ENCODE measurements at places on chromosomes 16 and 17.

GRCh38 chr17:2123375-2124251 lies 68.7 kb downstream of the HIC1 start:
- no peak for DNase-seq

DNA sequence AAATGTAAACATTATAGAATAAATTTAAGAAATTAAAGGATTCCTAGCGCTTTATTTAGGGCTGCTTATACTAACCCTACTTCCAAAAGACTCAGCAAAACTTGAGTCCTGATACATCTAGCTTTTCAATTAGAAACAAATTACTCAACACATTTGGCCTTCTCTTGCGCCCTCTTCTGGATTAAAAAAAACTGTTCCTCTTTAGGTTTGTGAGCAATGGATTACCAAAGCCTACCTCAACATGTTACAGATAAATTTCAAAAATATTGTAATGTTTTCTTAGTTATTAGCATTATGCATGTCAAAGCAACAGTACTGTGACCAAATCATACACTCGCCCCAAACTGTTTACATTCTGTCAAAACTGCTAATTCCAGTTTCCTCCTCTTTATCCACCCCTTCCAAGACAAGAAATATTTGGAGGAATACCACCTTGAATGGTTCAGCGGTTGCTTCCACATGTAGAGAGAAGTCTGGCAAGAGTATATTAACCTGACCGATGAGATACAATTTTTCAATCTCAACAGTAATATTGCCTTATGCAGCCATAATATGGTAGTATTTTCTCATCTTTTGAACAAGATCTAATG lies 2.7 kb downstream of the NUFIP2 start:
- no peak for DNase-seq

DNA sequence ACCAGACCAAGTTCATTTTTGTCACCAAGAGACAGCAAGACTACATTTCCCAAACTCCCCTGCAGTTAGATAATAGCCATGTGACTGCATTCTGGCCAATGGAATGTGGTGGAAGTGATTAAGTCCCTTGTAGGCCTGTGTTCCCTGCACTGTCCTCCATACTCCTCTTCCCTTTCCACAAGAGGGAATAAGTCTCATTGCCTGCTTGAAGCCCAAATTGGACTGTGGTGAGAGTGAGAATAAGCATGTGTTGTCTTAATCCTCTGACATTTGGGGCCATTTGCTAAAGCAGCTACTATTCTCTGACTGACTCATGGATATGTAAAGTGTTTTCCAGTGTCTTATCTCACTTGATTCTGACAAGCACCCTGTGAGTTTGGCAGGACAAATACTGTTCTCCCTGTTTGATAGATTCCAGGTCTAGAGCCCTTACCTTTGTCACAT lies 20.7 kb downstream of the PIK3R6 start:
- no peak for DNase-seq

DNA sequence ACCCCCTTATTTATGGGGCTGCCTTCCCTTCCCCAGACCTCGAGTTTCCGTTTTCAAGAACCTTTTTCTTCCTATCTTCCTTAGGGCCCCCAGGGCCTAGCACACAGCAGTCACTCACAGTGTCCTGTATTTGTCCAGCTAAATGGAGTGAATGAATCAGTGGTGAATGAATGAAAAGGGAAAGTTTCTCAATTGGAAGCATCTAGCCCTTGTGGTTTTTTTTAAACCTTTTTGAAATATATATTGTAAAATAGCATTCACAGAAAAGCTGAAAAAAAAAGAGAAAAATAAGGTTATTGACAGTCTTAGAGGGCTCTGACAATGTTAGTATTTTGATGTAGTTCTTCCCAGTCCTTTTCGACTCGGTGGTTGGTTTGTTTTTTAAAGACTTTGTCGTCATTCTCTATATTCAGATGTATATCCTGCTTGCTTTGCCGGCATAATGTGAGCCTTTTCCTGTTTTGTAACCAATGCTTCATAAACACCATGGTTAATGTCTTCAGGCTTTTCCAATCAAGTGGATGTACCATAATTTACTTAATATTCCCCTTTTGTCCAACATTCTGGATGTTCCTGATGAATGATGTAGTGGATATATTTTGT lies 45.3 kb downstream of the RAI1 start:
- no peak for DNase-seq

- DNase-seq: no peak
Measured at GRCh38 chr17:2180768-2181167, 122.8 kb downstream of the SMG6 start.

DNA sequence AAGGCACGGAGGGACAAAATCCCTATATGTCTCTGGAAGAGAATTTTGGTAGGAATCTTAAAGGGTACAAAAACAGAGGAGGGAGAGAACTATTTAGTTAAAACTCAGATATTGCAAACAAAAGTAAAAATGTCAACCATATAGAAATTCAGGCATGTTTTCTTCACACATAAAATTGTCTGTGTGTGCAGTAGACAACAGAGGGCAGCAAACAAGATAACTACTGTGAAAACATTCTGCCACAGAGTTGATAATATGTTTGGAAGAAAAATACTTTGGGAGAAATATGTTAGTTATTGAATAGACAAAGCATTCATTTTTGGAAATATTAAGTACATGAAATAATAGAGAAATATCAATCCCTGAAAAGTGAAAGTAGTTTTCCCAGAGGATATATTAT lies 56.2 kb downstream of the SNX11 start:
- DNase-seq: no peak

GRCh38 chr16:11224096-11224893 lies 31.7 kb downstream of the SOCS1 start:
- DNase-seq: no peak

DNA sequence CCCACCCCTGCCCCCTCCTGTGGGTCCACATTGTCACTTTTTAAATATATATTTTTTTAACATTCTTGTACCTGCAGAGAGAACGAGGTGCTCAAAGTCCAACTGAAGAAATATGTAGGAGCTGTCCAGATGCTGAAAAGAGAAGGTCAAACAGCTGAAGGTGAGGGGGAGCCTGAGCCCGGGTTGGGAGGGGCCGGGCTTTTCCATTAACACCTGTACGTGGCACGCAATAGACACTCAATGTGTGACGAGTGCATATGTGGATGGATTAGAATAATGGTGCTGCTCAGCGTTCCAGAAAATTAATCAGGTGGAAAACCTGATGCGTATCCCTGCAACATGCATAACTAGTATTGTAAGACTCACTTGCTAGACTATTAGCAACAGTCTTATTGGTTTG lies 223.0 kb downstream of the SNX29 start:
- no peak for DNase-seq

GRCh38 chr16:3356118-3356517 lies 429 bp downstream of the OR2C1 start:
- no peak for DNase-seq

DNA sequence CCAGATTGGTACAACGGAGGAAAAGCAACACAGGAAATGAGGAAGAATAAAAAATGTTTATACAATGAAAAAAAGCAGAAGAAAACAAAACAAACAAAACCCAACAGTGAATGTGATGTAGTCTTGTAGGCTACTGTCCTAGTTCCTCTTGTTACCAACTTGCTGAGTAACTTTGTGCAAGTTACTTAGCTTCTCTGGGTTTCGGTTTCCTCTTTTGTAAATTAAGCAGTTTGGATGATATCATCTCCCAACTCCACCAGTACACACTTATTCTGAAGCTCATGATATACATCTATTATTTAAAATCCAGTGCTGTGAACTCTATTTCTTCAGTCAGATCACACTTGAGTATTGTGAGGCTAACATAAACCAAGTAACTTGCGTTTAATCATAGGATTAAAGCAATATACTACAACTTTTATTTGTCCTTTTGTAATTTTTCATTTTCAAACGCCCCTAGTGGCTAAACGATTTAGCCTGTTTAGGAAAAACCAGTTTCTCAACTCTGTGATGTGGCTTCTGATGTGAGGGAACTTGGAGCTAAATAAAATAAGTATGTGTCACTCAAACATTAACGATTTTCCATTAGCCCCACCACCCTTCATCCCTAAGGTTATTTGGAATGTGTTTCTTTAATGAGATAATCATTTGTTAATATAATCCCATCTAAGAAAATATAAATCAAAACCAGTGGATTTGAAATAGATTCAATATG lies 1.4 kb upstream of the UNK start:
- DNase-seq: no peak

- no peak for DNase-seq
Measured at GRCh38 chr17:66322764-66323163, 20.4 kb downstream of the PRKCA start.

DNA sequence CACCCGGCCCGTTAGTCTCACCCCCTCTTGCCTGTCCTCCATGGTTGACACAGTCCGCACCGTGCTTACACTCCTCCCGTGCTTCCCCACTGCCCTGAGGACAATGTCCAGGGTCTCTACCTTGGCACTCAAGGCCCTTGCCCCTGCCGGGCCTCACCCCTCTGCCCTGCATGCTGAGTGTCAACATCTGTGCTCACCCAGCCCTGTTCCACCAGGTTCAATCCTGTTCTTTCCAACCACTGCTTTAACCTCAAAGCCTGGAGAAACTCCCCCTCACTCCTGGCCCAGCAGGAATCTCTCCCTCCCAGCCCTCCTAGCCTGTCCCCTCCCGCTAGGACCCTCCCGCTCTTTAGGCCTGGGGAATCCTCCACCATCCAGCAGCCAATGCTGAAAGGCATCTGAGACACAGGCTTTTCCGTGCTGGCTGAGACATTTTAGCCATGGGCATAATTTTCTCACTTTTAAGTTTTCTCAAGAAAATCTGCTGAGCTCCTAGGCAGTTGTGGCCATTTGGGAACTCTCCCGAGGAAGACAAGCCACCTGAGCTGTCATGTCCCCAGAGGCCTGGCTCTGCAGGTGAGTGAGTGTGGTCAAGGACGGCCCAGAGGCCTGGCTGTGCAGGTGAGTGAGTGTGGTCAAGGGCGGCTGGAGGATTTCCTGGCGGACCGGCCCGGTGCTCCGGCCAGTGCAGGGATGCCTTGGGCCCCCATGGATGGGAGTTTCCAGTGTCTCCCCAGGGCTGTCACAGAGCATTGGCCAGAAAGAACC lies 10.8 kb upstream of the P2RX1 start:
- no peak for DNase-seq

- DNase-seq: no peak
Measured at GRCh38 chr17:7560172-7561027, 1.3 kb upstream of the SENP3 start.

DNA sequence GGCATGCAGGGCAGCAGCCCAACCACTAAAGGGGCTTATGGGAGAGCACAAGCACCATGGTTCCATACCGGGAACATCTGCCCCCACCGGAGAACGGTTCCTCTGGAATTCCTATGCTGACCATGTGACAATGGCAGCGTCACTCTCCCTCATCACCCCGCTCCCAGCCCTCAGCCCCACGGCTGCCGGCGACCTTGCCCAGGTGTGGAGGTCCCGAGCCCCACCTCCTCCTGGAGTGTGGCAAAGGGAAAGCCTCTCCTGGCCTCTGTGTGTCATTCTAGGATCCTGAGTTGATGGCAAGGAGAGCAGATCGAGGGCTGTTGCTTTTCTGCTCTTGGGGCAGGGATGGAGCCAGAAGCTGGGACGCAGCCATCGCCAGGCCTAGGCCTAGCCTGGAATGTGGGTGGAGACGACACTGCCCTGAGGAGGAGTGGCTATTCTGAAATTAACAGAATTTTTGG lies 17.8 kb upstream of the RNPS1 start:
- no peak for DNase-seq

- DNase-seq: peak; percentile 53
Measured at GRCh38 chr16:88455610-88456355, 2.7 kb downstream of the ZFPM1 start.

GRCh38 chr16:3214904-3215600 lies 19.9 kb downstream of the ZNF200 start:
- DNase-seq: no peak

- no peak for DNase-seq
Measured at GRCh38 chr17:14454746-14455145, 153.9 kb downstream of the HS3ST3B1 start.
